LHCN-M2 (cell line): ENCODE measurements at places on chromosomes 5 and 9. TPM values are rescaled to one million over a fixed set of nuclear protein-coding genes. Genes with fewer than 3 reads are reported as not detected.

Gene SPTAN1
- 169 and 208 TPM in 2 replicates for total RNA-seq

Gene DMGDH
- 0.13 and 0.17 TPM in 2 replicates for total RNA-seq

Gene MYOZ3
- total RNA-seq: under 0.01 and 0.06 TPM in 2 replicates

Gene IFNA13
- not detected in 2 replicates for total RNA-seq

Gene PCDHGA11
- total RNA-seq: 0.64 and 0.75 TPM in 2 replicates

Gene HNRNPAB
- total RNA-seq: 145 TPM in 2 replicates

Gene DBH
- not detected in 2 replicates for total RNA-seq

Gene PTPN3
- total RNA-seq: 0.29 and 0.38 TPM in 2 replicates

Gene IL5
- total RNA-seq: not detected in 2 replicates

DNA sequence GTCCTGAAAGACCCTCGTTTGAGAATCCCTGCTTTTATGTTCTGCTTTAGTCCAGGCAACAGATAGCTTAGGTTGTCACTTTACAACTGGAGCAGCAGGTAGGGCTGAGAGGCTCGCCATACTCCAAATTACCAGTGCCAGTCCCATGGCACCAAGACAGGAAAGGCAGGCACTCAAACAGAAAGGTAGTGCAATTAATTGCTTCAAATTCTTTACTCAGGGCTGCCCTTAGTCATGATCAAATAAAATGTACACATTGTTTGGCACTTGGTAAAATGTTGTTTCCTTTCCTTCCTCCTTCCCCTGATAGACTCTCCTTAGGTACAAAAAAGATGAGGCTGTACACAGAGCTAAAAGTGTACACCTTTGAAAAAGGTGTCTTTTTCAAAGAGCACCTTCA lies 115.8 kb upstream of the CCDC152 start:
- no peak for DNase-seq

- peak; percentile 9 for DNase-seq
Measured at GRCh38 chr9:98491828-98492227, 216.9 kb downstream of the GABBR2 start.

DNA sequence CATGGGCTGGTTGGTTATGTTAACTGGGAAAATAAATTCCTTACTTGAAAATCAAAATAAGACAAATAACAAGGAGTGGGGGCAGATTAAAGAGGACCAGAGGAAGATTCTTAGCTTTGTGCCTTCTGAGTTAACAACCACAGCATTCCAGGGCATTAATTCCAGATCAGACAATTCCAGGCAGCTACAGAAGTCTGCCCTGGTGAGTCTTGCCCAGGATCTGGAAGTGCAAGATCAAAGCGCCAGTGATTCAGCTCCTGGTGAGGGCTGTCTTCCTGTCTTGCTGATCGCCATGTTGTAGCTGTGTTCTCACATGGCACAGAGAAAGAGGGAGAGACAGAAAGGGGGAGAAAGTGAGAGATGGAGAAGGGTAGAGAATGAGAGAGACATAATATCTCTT lies 65.6 kb downstream of the ANXA2R start:
- DNase-seq: peak; percentile 32

DNA sequence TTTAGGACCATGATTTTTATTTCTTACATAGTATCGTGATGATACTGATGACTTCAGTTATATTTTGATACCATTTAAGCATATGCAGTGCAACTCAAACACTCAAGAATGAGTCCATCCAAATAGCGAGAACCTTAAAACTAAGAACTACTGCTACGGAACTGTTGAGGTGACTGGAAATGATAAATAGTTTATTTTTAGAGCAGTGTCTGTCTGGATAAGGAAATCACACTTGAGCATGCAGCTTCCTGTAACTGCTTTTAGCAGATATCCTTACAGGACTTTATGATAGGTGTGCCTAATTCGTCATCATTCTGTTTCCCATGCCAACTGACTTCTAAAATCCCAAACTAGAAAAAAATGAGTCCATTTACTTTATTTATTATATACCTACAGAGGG lies 85.5 kb downstream of the ADGRV1 start:
- DNase-seq: no peak

GRCh38 chr5:19927919-19928318 lies 60.1 kb downstream of the CDH18 start:
- no peak for DNase-seq

GRCh38 chr9:123537809-123538208 lies 181.8 kb downstream of the CRB2 start:
- DNase-seq: no peak

DNA sequence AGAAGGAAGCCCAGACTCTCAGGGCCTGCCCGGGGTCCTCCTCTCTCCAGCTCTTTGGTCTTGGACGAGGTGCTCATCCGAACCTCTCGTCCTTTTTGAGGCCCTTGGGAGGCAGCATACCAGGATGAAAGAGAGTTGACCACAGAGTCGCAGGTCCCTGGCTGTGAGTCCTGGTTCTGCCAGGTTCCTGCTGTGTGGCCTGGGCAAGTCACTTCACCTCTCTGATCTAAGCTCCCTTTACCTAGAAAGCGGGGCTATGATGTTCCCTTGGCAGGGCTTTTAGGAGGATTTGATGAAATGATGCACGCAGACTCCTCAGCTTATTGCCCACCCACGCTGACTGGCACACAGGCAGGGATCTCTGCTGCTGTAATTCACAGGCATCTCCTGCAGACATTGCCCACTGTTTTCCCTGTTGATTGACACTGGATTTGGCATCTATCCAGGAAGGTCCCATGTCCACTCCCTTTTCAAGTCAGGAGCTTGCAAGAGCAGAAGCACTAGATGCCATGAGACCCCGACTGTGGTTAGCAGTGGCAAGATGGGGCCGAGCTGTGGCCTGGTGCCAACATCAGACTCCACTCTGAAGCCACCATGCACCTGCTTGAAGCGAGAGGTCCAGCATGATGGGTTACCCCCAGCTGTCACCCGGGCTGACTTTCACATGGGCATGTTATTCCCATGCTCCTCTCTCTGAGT lies 71.5 kb downstream of the MACROH2A1 start:
- peak; percentile 62 for DNase-seq

DNA sequence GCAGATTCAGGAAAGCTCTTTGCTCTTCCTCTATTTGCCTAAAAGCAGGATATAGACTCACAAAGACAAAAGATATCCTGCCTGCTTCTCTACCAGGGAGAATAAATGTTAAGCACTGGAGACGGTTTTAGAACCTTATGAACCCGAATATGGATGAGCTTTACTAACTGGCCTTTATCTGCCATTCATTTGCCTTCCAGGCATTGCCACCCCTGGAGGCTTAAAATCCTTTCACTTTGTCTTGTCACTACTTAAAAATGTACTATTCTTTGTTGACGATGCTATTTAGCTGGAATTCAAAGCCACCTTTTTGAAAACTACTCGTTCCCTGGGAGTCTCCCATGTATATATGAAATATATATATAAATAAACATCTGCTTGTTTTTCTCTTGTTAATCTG lies 23.2 kb upstream of the LVRN start:
- DNase-seq: no peak

DNA sequence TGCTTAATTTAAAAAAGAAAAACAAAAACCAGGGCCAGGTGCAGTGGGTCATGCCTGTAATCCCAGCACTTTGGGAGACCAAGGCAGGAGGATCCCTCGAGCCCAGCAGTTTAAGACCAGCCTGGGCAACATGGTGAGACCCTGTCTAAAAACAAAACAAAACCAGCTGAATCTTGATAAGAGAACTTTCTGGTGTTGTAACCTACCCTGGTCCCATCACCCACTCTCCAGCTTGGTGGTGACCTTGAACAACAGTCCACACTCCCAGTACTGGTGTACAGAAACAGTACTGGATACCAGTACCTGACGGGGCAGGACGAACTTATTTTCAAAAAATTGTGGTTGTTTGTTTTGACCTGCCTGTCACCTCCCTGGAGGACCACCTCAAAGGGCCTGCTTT lies 30.9 kb downstream of the CLTA start:
- DNase-seq: no peak

DNA sequence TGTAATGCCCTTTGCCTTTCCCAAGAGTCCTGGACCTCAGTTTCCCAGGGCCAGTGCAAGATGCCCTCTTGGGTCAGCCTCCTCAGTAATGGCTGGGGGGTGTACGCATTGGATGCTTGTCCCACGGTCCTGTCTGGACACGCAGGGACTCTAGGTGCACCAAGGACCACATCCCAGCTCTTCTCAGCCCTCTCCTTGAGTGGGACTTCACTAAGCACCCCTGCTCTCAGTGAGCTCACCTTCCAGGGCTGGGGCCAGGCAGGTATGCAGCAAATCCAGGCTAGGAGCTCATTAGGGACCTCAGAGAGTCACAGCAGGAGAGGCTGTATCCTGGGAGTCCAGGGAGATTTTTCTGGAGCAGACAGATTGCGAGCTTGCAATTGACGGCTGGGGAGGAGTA lies 59.8 kb downstream of the MACROH2A1 start:
- DNase-seq: no peak

DNA sequence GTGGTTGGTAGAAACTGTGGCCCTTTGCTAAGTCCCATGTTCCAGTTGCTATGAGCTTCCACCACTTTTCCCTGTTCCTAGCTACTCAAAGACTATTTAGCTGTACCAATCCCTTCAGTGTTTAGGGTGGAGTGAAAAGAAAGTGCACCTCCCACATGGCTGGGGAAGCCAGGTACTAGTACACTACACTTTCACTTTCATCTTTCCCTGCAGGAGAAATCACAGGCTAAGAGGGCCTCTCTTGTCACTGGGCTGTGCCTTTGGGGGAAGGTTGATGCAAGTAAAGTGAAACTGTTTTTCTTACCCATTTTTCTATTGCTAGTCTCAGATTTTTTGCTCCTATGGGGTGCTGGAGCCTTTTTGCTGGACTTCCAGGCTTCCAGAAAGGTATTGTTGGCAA lies 33.5 kb upstream of the CKS2 start:
- DNase-seq: no peak

DNA sequence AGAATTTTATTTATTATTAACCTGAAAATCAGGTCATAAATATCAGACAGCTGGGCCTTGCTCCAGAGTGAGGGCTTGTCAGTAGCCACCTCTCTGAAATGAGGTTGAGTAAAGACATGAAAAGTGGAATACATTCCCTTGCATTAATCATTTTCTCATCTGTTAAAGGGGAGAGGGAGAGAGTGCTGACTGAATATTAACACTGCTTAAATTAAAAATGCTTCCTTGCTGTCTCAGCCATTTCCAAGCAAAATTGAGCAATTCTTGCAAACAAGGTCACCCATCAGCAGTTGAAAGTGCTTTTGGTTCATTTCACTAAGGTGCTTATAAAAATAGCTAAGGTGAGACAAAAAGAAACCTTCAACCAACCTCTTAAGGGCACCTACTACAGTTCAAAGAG lies 102.8 kb downstream of the CMYA5 start:
- DNase-seq: no peak

DNA sequence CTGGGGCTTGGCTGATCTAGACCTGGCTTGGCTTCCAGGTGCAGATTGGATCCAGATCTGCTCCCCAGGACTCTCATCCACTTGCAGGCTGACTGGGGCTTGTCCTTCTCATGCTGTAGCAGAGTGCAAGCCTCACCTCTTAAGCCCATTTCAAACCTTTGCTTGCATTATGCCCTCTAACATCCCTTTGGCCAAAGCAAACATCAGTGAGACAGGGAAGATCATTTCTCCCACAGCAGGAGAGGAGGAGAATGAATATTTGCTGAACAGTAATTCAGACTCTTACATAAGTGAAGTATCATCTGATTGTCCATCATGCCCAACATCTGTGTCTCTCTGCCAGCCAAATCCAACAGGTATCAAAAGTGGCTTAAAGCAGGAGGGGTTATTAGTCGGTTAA lies 194.9 kb downstream of the C9orf152 start:
- no peak for DNase-seq

DNA sequence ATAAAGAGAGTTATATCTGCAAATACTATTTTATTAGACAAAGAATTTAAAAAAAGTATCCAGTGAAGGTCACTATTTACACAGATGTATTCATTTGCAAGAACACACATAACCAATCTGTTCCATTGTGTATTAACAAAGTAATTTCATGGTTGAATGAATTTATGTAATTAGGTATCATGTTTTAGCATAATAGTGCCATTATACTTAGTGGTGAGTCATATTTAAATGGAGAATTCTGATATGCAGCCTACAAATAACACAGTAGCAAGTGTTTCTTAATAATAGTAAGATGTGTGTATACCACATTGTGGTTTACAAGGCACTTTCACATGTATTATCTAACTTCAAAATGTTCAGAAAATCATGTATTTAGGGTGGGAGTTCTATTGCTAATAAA lies 1028.5 kb upstream of the ACO1 start:
- no peak for DNase-seq

DNA sequence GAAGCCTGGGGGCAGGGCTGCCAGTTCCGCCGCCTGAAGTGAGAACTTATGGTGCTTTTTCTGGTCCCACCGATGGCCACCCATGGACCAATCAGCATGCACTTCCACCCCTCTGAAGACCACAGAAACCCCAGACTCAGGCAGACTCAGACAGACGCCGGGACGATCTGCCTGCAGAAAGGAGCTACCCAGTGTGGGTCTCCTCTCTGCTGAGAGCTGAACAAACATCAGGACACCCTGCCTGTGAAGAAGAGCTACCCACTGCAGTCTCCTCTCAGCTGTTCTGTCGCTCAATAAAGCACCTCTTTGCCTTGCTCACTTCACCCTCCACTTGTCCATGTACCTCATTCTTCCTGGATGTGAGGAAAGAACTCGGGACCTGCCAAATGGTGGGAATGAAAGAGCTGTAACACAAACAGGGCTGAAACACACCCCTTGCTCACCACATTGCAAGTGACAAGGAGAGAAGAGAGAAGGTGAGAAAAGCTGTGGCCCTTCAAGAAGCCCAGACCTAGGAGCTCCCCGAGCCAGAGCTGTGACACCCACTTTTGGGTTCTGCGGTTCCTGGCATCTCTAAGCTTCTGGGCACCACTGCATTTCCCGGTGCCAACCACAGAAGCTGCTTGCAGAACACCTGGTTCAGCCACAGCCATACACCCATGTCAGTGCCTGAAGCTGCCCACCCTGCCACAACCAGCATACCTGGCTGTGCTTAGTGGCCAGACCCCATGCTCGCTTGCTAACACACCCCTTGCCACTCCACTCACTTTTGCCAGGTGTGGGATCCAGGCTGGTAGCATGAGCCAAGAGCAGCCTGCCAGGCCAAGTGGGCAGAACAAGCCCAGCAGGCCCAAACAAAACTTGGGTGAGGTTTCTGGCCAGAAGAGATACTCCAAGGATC lies 114.3 kb upstream of the TSLP start:
- DNase-seq: no peak

- no peak for DNase-seq
Measured at GRCh38 chr9:89706086-89706485, 101.3 kb downstream of the GADD45G start.

- DNase-seq: no peak
Measured at GRCh38 chr5:159971931-159972461, 36.9 kb upstream of the TTC1 start.

DNA sequence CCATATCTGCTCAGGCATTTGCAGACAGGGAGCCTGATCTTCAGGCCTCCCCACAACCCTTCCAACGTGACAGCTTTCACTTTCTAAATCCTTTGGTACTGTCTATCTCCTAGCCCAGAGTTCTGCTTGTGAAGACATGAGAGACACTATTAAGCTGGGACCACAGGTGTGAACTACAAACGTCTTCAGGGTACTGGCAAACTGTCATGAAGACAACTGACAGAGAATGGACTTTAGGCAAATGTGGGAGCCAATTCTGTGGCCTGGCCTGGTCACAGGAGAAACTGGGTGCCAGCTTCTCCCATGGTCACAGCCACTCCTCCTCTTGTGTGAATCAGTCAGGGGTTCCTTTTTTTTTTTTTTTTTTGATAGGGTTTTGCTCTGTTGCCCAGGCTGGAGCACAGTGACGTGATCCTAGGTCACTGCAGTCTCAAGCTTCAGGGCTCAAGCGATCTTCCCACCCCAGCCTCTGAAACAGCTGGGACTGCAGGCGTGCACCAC lies 10.4 kb downstream of the TRIM14 start:
- DNase-seq: no peak

GRCh38 chr5:43256261-43256966 lies 56.8 kb downstream of the HMGCS1 start:
- no peak for DNase-seq
